ENCODE measurements at places on chromosomes 2 and 18.

GRCh38 chr2:188665727-188666304 lies 308.4 kb upstream of the COL3A1 start:
- DNase-seq = no peak

GRCh38 chr18:7812431-7813063 lies 245.4 kb downstream of the PTPRM start:
- DNase-seq = no peak

- no peak for DNase-seq
These were observed 31.2 kb upstream of the CDKL4 start for GRCh38 chr2:39275016-39275415.

GRCh38 chr18:61797696-61798590 lies 94.9 kb downstream of the RNF152 start:
- no peak for DNase-seq

DNA sequence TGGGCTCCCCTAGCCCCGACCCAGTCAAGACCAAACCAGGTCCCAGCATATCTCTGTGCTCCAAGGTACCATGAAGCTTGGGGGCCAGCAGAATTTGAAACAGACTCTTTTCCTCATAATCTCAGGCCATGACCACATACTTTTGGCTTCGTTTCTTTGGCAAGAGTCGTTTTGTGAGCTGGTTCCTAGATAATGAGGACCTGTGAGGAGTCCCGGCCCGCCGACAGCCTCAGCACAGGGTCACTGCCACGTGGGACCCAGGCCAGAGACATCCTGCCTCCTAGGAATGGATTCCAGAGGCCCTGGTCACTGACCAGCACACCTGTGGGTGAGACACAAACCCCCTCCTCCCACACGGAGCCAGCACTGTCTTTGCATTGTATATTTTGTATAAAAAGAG lies 73.5 kb downstream of the VAPA start:
- DNase-seq = no peak

DNA sequence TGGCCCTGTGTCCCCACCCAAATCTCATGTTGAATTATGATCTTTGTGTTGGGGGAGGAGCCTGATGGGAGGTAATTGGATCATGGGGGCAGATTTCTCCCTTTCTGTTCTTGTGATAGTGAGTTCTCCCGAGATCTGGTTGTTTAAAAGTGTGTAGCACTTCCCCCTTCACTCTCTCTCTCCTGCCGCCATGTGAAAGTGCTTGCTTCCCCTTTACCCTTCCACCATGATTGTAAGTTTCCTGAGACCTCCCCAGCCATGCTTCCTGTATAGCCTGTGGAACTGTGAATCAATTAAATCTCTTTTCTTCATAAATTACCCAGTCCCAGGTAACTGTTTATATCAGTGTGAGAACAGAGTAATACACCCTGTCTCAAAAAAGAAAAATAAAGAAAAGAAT lies 25.5 kb downstream of the LRRFIP1 start:
- DNase-seq = no peak

DNA sequence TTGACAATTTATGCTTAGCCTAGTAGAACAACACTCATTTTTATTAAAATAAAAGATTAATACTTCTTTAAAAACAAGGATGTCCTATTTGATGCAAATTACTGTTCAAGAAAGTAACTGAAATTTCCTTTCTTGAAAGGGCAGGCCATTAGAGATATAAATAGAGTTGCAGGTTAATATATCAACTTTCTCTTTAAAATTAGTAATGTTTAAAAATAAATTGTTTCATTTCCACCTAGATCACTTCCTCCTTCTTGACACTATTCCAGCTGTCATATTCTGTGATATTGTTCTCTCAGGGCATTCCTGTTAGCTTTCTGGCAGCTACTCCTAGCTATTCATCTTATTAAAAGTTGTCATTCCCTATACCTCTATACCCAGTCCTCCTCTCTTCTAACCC lies 357.9 kb upstream of the NRP2 start:
- no peak for DNase-seq

DNA sequence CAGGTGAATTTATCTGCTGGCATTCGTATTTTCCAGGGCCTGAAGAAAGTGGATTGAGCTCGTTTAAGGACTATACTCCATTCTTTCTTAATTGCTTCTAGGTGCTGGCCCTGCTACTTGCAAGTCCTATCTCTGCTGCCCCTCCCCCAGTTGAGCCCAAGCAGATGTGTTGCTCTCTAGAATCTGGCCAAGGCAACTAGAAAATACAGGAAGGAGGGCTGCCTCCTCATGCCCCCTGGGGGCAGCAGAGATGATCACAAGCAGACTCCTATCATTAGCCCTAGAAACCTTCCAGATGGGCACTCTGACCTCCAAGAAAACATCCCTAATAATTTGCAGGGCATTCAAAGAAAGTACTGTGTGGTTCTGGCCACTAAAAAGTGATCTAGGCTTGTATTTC lies 72.5 kb upstream of the CYP26B1 start:
- DNase-seq = peak; percentile 35

- DNase-seq = no peak
These were observed 12.2 kb upstream of the SH3BP4 start for GRCh38 chr2:234939576-234939975.

GRCh38 chr2:98702127-98702802 lies 28.7 kb downstream of the MGAT4A start:
- no peak for DNase-seq

- DNase-seq = no peak
These were observed 10.3 kb upstream of the CIB4 start for GRCh38 chr2:26651470-26651771.

GRCh38 chr18:7567474-7568425 lies 634 bp downstream of the PTPRM start:
- peak; percentile 83 for DNase-seq

DNA sequence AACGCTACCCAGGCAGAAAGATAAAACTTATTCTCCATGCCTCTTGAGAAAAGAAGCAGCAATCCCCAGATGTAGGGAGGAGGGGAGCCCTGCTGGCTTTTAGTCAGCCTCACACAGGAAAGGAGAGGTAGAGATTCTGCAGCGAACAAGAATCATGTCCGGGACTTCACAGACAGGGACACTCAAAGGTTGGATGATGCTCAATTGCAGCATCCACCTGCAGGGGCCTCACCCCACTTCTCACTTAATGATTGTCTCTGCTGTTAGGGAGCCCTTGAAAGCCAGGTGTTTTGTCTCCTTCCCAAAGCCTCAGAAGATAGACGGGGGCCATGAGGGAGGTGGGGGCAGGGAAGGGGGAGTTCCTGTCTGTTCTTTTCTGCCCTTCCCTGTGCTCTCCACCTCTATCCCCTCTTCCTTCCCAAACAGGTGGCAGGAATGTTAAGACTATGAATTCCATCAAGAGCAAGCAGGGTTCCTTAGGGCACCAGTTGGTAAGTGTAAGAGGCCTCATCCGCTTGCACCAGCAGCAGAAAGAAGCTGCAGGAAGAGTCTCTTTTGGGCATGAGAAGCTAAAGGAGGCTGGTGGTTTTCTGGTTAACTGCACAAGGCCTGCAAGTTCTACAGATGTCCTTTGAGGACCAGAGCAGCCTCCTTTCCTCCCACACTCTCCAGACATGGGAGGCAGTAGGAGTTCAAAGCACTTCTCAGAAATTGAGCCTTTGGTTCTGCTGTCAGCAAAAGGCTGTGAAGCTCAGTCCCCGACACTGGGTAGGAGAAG lies 154.7 kb upstream of the TNP1 start:
- no peak for DNase-seq

DNA sequence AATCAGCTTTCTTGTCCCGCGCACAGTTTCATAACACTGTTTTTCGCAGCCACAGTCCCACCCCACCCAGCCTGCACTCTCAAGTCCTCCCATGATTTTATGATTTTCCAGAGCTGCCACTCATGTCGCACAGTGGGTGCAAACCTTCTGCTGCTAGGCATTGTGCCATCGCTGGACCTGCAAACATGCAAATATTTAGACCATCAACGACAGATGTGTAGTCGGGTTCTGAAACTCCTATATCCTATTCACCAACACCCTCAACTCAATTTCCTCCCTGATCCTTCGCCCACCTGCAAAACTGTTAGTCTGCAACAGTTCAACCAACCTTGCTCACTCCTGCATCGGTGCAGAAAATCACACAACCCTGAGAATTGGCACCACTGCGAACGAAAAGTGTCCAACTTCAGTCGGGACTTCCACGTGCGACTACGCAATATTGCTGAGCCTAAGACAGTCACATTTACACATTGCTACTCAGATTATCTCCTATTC lies 871 bp upstream of the ALS2 start:
- peak; percentile 36 for DNase-seq

DNA sequence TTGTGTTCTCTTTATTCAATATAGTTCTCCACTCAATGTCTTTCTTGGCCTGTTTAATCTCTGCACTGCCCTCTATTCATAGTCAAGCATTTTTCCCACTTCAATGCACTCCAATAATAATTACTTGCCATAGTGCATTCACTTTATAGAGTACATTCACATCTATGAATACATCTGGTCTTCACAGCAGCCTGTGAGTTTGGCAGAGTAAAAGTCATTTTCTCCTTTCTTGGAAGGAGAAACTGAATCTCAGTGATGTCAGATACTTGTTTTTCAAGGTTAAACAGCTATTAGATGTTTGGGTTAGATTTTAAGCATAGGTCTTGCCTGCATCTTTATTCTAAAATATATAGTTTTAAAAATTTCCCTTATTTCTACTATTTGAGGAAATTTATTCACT lies 373.2 kb downstream of the TRIB2 start:
- DNase-seq = no peak

DNA sequence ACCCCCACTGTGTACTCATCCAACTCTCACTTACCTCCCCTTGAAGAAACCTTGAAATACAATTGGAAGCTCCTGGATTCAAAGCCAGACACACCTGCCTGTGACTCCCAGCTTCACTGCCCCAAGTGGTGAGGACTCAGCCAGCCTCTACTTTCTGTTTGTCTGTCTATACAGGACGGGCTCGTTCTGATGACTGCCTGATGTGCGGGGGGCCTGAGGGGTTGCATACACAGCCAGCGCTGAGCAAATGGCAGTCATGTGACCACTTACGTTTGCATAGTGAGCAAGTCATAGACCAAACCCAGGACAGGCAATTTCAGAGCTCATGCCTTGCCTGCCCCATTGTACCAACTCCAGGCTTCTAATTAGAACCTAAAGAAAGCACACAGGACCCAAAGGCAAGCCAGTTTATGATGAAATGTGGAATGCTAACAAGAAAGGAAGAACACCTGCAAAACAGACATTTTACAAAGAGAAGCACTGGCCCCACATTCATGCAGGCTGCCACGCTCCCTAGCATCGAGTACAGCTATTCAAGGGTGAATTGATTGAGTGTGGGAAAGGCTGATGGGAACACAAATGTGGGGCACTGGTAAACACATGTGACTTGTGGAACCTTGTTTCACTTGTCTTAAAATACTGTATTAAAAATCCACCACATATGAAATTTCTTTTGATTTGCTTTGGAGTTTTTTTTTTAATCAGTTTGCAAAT lies 137.8 kb downstream of the LNPK start:
- no peak for DNase-seq

DNA sequence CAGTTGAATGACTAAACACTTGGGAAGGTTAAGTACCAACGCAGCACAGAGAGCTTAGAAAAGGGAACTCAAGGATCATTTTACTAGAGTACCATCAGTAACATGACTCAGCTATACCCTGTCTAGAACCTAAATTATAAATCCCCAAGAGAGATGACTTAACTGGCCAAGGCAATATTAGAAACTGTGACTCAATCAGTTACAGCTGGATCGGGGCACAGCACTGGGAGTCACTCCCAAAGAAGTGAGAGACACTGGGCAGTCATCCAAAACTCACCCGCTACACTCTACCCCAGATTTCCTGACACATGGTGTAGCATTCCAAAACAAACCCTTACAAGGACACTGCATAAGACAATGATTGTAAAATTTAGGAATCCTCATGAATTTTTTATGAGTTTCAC lies 17.7 kb downstream of the IWS1 start:
- peak; percentile 74 for DNase-seq

DNA sequence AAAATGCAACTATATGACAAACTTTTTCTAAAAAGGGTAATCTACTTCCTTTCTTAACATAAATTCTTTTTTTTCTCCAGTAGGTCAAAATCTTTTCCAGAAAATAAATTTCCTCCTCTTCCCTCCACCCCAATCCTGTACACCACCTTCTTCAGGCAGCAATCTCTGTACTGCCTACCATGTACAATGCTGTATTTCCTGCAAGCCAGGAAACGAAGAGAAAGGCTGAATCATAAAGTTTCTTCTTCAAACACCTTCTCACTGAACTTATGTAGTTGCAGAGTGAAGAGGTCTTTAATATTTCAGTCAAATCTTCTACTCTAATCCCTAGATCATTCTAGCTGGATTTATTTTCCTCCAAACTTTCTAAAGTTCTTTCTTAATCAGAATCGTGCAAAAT lies 18.2 kb upstream of the C2orf66 start:
- DNase-seq = no peak

DNA sequence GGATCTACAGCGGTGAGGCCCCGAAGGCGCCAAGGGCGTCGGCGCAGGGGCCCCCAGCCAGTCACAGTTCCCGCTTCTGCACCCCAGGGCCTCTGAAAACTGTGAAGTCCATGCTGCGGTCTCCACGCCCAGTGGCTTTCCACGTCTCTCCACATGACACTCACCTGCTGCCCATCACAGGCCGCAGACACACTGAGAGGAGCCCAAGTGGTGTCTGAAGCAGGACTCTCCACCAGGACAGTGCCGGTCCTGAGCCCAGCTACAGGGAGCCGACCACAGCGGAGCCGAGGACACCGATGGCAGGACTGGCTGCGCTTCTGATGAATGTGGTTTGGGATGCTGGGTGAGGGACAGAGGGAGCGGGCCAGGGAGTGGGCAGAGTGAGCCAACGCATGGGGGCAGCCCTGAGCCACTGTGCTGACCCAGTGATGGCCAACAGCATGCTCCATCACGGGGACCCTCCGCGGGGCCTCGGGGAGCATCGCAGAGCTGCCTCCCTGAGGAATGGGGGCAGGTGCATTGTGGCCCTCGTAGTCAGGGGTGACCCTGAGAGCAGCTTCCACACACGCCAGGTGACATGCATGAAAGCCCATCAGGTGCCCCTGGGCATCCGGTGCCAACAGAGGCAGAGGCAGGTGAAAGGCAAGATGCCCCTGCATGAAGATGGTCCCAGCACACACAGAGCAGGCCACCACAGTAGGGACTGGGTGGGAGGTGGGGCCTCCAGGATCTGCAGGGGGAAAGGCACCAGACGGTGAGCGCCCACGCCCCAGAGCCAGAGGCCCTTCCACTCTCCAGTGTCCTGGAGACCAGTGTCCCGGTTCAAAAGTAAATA lies 116.6 kb downstream of the HDAC4 start:
- DNase-seq = no peak

- no peak for DNase-seq
These were observed 268.9 kb downstream of the NDUFA10 start for GRCh38 chr2:239756031-239756789.

DNA sequence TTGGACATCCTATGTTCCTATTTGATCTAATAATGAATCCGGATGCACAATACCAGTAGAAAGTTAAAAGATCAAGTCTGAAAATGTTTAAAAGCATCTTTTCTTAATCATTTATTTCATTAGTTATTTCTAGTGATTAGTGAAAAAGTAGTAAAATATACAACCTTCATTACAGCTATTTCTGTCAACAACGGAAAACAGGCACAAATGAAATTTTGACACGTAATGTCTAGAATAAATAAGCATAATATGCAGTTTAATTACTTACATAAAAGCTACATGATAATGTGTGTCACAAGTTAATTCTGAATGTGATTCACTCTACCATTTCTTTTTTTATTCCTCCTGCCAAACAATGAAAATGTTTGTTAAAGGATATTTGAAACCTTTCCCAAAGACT lies 216.1 kb downstream of the MYCN start:
- no peak for DNase-seq
